AG09319 (cell line): ENCODE measurements at places on chromosomes 13 and 19.

DNA sequence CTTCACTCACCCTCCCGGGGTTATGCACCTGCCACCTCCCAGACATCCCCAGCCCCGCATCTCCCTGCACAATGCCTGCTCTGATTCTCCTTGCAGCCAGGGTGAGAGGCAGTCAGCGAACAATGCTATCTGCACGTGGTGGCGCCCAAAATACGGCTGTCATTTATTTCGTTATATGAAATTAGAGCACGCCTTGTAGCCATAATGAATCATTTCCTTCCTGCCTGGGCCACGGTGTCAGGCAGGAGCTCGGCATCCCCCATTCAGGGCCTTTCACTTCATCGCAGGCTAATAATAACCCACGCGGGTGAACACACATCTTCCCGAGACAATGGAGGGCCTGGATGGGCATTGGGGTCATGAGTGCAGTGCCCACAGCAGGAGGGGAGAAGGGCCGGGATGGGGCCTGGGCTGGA lies 143.8 kb upstream of the ZNF507 start:
- no peak for DNase-seq

- DNase-seq = no peak
These were observed 319.3 kb downstream of the TDRD3 start for GRCh38 chr13:60716313-60716712.

DNA sequence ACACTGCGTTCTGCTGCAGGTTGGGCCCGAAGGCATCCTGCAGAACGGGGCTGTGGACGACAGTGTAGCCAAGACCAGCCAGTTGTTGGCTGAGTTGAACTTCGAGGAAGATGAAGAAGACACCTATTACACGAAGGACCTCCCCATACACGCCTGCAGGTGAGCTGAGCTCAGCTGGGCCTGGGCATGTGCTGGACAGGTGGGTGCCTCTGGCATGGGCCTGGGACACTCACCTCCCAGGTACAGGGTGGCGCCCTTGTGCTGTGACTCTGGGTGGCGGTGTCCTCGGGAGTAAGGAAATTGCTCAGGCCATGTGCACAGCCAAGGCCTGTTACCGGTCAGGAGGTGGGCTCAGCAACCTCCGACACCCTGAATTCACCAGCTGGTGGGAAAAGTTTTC lies 14.2 kb downstream of the UPF1 start:
- DNase-seq = no peak

- no peak for DNase-seq
These were observed 61.2 kb downstream of the CDADC1 start for GRCh38 chr13:49308921-49309408.

GRCh38 chr13:83450591-83450990 lies 431.7 kb downstream of the SLITRK1 start:
- no peak for DNase-seq

DNA sequence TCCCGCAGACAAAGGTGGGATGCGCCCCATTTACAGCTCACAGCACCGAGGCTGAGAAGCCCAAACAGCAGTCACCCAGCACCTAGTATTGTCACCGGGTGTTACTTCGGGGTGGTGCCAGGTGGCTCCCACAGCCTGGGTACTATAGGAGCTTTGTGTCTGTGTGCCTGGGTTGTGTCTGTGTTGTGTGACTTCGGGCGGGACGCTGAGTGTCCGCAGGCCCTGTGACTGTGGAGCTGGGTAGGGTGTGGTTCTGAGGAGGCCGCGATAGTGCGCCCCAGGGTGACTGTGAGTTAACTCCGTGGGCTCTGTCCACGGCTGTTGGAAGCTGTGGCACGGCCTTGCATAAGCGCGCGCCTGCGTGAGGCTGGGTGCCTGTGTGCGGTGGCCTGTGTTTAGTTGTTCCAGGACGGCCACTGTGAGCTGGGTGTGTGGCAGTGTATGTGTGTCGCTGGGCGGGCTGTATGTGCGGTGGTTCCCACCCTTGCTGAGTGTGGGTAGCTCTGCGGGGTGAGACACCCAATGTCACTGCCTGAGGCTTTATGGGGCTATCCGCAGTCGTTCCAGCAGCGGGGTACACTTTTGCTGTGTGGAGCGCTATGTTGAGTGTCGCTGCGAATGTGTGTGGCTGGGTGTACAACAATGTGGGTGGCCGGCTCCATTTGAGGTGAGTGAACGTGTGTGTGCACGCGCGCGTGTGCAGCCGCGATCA lies 559 bp upstream of the SSBP4 start:
- no peak for DNase-seq

GRCh38 chr13:101700598-101700997 lies 248.1 kb downstream of the ITGBL1 start:
- no peak for DNase-seq

GRCh38 chr13:20700288-20700687 lies 3.2 kb upstream of the IL17D start:
- no peak for DNase-seq

DNA sequence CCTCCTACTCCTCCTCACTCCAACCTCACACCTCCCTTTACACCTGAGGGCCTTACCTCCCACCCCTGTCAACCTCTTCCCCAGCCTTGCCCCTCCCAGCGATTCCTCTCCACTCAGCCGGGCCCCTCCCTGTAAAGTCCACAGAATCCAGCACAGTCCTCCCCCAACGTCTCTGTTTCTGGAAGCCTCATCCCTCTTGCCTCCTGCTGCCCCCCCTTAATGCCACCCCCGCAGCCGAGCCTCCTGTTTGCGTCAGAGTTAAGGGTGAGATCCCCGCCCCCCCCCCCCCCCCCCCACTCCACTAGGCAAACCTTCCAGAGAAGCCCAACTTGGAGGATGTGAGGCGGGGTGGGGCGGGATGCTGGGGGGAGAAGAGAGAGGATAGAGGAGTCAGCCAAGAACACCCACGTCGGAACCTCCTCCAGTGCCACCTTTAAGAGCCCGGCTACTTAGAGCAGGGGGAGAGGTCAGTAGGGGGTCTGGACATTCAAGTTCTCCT lies 2.1 kb downstream of the UNC13A start:
- DNase-seq = no peak

DNA sequence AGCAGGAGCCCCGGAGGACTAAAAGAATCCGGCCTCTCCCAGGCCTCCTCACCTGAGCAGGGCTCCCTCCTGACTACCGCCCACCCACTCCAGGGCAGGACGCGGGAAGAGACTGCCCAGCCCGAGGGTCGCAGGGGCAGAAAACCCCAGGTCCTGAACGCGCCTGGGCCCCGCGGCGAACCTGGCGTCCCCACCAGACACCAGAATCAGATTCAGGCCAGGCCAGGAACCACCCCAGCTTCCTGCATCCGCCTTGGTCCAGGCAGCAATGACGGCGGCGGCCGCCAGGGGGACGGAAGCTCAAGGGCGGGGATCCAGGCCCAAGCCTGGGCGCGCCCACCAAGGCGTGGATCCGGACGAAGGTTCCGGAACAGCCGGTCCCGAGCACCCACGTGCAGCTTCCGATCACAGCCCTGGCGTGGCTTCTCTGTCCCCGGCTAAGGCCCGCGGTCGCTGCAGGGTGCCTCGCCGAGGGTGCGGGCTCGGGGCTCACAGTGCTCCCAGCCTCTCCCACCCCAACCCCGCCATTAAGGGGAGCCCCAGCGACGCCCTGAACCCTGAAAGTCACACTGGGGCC lies 3.6 kb downstream of the LGALS7 start:
- DNase-seq = peak; percentile 51

DNA sequence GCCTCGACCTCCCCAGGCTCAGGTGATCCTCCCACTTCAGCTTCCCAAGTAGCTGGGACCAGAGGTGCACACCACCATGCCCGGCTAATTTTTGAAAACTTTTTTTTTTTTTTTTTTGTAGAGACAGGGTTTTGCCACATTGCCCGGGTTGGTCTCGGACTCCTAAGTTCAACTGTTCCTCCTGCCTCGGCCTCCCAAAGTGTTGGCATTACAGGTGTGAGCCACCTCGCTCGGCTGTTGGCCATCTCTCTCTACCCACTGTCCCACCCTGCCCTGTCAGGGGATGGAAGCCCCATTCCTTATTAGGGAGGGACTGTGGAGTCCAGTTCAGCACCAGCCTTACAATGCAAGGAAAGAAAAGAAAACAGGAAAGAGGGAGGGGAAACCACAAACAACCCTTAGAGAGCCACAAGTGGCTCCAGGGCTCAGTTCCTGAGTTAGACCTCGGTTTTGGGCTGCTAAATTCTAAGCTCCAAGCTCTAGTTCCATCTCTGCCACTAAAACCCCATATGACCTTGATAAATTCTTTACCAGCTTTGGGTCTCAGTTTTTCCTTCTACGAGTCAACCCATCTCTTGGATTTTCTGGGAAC lies 31.7 kb downstream of the ACTL9 start:
- DNase-seq = no peak

DNA sequence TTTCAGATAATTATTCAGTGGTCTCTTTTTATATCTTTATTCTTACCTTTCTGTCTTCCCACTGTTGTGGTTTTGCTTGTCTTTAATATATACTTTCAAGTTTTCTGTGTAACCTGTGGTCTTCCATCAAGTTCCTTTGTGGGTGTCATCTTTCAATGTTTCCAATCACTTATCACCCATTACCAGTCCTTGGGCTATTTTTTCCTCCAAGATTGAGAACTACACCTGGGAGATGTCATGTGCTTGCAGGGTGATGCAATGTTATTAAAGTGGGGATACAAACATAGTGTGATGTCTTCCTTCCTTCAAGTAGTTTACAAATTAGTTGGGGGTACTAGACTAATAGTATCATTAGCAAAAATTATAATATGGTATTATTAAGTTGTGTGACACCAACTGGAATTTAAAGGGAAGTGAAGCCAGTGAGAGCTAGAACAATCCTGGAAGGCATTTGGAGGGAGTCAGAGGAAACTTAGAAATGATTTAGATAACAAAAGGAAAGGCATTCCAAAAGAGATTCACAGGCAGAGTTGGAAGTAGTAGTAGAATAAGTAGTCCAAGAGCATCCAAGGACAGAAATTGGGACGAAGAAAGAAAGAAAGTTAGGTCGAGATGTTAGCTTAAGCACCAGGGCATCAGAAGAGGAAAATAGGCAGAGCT lies 3.4 kb downstream of the FNDC3A start:
- no peak for DNase-seq

DNA sequence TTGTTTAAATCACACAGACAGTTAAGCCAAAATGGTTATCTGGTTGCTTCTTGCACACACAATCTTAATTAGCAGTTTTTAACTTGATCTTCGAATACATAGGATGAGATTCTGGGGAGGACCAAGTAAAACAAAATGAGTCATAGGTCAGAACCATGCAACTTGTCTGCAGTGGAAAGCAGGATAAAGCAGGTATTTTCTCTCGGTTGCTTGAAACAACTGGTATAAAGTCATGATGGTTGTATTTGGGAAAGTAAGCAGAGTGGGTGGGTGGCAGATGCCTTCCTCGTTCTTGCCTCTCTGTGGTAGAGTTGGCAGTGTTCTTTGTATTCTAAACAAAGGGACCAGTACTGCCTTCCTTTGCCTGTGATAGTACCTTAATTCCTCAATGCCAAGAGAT lies 167.0 kb downstream of the COG6 start:
- no peak for DNase-seq

DNA sequence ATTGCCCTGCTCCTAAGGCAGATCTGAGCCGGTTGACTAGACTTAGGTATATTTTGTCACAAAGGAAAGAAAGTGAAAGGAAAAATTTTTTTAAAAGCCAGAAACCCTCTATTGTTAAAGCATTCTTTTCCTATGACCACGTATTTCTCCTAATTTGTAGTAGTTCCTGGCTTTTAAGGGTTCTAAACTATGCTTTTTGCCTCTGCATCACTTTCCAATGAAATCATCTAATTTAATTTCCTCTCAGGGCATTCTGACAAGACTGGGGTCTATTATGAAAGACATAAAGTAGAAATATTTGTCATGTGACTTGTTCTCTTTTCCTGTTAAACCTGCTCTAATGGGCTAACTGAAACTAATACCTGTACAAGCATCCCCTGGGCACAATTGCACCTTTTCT lies 233.0 kb upstream of the PRR20A start:
- no peak for DNase-seq

DNA sequence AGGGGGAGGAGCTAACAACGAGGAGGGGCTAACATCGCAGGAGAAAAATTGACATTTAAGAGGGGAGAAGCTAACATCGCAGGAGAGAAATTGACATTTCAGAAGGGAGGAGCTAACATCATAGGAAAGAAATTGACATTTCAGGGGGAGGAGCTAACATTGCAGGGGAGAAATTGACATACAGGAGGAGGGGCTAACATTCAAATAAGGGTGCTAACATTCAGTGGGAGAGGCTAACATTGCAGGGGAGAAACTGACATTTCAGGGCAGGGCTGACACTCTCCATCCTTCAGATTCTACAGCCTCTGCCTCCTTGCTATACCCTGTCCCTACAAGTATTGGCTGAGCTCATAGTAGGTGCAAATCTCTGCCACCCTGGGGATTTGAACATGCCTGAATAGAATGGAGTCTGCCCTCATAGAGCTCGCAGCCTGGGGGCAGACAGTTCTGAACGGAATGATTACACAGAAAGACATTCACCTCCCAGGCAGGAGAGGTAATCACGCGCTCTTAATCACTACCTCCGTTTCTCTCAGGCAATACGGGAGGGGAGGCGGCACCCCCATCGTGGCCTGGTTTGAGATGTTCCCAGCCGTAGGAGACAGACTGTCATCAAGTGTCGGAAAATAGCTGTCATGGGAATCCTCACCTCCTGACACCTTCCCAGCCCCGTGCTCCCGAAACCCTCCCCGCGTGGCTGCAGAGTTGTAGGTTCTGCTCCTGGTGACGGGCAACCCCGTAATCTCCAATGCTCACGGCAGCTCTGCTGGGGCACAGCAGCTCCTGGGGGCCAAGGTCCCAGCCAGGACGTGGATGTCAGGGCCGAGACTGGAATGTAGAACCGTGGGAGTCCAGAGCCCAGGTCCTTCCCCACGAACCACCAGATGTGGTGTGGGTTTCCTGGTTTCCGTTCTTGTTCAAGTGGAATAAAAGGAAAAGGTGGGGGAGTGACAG lies 9.5 kb downstream of the GPR32 start:
- DNase-seq = no peak

GRCh38 chr13:112968910-112969691 lies at the start of gene MCF2L:
Gene MCF2L (plus strand): TSS chr13:112969214. CDS start chr13:112969380, 166 bp downstream.
- DNase-seq = peak; percentile 5

GRCh38 chr13:44388427-44389059 lies 14.9 kb downstream of the SERP2 start:
- DNase-seq = no peak

DNA sequence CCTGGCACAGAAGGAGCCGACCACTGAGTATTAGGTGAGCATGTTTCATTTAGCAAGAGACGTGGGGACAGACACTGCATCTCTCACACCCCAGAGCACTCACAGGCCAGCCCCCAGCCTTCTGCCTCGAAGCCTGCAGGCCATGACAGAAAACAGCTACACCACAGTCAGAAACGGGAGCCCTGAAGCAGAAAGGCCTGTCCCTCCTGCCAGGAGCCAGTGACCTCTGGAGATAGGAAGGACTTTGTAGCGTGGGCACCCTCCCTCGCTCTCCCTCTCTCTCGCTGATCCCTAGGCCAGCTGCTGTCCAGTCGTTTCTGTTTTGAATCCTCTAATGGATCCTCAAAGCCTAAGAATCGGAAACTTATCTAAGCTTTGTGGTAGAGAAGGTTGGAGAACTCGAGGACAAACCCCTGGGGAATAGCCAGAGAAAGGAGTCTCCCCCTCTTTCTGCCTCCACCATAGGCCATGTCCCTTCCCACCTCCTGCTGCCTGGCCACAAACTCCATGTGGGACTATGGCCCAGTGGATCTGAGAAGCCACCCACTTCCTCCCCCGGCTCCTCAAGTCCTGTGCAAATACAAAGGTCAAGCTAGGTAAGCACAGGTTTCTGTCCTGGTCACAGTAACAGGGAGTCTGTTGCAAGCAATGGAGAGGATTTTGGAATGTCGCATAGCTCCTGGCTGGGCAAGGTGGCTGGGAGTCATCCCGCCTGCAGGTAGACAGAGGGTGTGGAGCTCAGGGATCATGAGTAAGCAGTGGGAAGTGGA lies 95.1 kb downstream of the NUFIP1 start:
- DNase-seq = no peak

- no peak for DNase-seq
These were observed 613.2 kb upstream of the KLF12 start for GRCh38 chr13:74747186-74747955.
